Islet precursor cell (in vitro differentiated cells): ENCODE measurements at places on chromosomes 5 and 9.

GRCh38 chr5:43141211-43141610 lies 20.5 kb downstream of the ZNF131 start:
- no peak for DNase-seq

DNA sequence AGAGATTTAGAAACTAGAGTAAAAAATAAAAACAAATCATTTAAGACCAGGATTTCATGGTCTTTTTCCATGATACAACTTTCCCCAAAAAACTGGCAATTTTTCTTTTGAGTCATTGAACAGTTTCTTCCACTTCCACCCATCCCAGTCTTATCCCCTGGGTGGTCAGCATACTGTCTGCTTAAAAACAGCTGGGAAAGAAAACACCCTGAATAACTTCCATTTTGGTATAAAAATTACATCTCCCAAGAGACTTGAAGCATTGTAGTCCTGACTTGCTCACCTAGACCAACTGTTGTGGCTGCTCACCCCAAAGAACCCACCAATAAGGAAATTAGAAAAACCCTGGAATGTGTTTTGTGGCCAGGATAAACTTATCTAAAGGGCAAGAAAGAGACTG lies 731.3 kb downstream of the NR2F1-AS1 start:
- no peak for DNase-seq

DNA sequence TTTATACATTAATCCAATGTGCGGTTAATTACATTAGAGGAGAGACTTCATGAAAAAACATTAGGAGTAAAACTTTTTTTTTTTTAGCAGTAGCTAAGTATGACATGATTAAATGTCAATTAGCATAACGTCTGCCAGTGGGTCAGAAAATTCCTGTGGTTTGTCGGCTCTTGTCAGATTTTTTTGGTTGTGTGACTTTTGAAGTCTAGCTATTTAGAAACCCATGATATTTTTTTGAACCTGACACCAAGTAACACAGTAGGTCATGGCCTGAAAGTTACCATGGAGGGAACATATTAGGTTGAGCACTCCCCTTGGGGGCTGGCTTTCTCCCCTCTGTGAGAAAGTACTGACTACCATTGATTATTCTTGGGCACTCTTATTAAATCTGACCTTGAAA lies 84.8 kb upstream of the ALDH1A1 start:
- DNase-seq: peak; percentile 59

DNA sequence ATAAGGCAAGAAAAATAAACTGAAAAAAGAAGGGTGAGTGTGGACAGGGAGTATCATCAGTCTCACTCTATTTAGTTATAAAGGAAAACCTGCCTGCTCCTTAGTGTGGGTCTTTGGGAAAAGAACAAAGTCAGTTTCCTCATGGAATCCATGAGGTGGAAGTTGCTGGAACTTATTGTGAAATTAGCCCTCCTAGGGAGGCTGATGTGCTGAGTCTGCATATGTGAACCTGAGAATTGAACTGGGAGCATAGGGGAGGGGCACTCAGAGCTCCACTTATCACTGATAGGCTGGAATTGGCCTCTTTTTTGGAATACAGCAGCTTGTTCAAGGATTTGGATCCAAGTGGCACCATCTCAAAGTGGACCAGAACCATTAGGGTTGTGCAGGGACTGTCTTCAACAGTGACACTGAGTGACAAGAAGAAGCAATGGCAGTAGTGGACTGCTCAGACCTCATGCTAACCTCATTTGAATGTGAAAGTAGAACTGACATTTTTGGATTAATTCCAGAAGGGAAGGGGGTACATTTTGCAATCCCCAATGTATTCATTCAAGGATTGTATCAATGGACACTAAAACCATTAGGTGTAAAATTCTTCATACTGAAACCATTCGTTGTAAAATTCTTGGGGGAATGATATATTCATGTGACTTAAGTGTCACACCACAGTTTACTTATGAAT lies 103.6 kb upstream of the KLF9 start:
- no peak for DNase-seq

DNA sequence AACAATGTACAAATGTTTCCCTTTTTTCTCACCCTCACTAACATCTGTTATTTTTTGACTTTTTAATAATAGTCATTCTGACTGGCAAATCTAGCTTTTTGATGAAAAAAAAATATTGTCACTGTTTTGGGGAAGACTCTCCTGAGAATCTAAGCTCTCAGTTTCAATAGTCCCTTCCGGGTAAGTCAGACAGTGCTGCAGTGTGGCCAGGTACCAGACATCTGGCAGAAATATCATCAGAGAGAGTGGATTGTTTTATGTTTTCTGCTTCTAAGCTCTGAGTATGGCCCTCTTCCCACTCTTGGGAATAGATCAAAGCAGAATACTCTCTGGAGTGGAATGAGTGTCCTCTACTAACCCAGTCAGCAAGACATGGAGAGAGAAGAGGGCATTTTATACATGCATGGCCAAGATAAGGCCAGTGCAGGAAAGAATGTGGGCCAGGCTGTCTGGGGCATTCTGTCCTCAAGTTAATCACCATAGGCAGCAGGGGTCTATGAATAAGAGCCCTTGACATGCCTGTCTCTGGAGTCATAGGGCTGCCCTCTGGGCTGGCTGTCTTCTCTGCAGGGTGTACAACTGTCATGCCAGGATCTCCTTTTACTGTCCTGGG lies 38.5 kb upstream of the OR2S2 start:
- peak; percentile 86 for DNase-seq

DNA sequence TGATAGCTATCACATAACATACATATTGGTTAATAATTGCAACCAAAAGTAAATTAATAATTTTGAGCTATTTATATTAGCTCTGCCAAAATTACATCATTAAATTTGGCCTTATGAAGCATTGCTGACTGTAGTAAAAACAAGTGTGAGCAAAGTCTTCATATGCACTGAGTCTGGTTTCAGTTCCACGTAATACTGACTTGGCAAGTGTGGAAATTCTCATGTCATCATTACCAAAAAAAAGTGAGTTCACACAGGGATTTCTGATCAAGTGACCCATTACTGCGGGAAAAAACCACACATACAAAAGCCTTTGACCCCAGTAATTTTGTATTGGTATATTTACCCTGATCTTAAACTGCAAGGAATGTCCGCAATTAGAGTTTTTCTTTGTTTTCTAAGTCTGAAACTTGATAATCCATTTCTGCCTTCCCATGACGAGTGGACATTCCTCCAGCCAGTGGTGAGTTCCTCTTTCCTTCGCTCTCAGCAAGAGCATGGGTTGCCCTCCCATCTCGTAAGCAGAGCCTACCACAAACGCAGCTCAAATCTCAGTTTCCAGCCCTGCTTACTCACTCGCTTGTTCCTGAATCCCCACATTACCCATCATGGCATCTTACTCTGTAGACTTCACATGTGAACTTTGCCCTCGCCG lies 220.2 kb upstream of the DMRT1 start:
- no peak for DNase-seq

GRCh38 chr5:159031513-159031912 lies 68.2 kb downstream of the EBF1 start:
- DNase-seq: peak; percentile 72

DNA sequence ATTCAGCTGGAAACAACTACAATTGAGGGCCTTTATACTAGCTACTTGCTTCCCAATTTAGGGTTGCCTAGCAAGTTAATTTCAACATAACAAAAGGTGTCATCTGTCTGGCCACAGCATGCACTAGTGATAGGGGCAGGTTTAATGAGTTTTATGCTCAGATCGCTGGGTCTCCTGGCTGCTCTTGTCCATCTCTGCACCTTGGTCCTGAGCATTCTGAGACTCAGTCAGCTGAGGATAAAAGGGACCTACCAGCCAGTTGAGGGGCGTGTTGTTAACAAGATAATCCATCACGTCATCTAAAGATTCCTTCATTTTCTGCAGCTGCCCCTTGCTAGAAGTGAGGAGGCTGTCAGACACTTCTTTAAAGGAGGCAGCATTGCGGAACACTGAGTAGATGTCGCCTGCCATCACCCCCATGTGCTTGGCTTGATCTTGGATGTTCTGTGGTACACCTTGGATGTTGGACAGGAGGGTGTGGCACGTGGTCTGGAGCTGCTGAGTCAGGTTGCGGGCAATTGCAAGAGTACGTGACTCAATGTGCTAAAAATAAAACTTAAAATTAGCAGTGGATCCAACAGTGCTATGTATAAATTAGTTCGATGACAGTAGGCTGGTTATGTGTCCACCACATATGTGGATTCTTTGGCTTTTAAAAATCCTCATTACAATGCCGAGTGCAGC lies 11.0 kb downstream of the PLIN2 start:
- no peak for DNase-seq

DNA sequence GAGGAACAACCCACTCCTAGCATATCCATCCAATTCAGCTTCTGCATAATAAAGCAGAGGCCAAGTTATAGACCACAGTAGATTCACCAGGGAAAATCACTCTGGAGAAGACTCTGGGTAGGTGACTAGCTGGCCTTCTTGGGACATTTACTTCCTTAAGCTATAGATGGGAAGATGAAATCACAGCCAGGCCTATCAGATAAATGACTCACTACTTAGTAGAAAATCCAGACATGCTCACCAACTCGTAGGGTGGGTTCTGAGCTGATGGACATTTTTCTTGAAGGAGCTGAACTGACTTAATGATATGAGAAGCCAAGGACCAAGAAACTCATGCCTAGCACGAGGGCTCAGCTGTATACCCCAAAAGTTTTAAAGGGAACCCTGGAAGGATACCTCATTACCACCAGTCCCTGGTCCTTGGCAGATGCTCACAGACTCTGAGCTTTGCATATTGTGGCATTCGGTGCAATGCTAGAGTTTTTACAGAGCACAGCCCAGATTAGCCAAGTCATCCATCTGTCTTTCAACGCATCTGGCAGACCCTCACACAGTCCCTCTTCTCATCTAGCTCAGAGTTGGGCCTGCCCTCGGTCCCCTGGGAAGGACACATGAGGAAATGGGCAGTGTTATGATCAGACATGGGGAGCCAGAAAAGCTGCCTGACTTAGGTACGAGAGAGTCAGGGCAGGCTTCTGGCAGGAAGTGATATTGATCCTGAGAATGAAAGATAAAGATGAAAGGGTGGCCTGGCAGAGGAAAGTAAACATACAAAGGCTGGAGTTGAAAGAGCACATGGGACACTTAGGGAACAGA lies 15.0 kb downstream of the ACSL6 start:
- DNase-seq: no peak

GRCh38 chr5:85030316-85031084 lies 645.8 kb upstream of the EDIL3 start:
- no peak for DNase-seq

GRCh38 chr5:115573133-115573532 lies 28.6 kb upstream of the FEM1C start:
- no peak for DNase-seq

DNA sequence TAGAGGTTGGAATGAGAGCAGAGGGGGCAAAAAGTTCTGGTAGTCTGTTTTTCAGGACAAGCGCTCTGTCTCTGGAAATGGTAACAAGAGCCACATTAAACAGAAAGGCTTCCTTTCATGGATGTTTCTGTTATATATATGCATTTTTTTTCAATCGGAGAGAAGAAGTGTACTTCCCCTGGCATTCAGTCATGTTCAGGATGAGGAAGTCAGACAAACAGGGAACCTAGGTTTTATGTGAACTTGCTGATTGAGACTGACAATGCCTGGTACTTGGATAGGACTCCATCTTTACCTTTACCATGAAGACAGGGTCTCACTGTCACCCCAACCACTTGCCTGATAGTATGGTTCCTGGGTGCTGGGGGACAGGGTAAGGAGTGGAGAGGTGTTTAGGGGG lies 30.1 kb upstream of the ZBED3 start:
- DNase-seq: no peak

DNA sequence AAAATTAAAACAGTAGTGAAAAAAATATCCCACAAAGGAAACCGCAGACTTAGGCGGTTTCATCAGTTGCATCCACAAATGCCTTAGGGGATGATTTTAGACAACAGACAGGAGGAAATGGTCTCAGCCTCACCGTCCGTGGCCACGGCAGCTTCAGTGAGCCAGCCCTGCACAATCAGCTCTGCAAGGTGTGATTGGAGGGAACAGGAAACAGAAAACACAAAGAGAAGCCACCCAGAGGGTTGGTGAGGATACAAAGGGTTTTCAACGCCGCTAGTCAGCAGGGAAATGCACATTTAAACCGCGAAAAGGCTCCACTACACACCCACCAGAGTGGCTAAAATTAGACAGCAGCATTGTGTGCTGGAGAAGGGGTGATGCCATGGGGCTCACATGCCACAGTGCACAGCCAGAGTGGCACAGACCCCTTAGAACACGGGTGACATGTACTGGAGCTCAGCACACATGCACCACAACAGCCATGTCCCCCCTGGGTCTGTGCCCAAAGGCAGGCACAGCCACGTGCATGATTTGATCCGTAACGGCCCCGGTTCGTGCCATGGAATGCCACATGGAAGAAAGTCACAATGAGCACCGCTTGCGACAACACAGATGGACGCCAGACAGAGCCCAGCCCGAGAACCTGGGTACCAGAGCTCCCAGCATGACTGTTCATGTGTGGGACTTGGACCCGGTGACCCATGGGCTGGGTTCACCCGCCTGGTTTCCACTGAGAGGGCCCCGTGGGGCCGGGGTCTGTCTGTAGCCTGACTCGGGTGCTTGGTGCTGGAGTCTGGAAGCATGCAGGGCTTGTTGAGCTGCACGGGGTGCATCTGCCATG lies 18.3 kb upstream of the TERT start:
- peak; percentile 44 for DNase-seq
